AG09309 (cell line): ENCODE measurements at places on chromosomes 5 and 9.

DNA sequence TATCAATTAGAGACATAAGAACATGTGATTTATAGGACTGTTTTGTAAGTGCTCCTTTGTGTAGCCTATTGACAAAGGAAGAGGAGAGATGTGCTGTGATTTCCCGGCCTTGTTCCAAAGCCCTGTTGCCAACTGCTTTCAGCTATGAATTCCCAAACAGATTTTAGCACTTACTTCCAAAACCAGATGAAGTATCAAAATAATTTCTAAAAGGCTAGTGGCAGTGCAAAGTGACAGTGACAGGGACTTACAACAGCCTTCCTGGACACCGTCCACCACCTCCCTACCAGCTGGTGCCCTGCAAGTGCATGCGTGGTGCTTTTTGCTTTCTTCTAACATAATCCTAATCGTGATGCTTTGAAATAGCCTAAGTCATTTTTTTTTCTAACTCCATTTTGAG is 254.1 kb upstream of the ACTBL2 start:
- no peak for DNase-seq

- DNase-seq = no peak
These were observed 9.9 kb downstream of the FSD1L start for GRCh38 chr9:105457560-105458294.

GRCh38 chr5:157575381-157576020 is at the start of gene ADAM19:
ADAM19 (minus strand) TSS chr5:157575775; CDS start chr5:157575696, 79 bp downstream.
- DNase-seq = no peak

DNA sequence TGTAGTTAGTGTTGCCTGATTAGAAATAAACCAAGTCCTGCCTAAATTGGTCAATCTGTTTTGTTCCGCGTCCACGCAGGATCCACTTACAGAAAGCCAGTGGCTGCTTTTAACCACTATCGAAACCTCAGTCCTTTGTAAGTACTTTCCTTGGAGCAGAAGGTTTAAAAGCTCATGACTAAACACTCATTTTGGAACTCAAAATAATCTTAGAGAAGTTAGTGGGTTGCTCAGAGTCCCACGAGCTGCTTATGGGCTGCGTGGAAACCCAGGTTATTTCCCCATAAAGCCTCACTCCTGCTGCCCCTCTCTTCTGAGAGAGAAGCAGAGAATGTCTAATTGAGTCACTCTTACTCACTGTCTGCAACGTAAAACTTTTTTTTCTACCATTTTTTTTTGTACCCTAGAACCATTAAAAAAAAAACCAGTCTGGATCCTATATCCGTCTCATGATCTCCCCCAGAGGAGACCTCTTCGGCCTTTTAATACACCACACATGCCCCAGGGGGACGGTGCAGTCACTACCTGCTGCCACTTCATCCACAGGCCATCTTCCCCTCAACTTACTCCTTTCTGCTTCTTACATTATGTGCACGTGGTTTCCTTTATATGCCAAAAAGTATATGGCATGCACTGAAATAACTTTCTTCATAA is 7.6 kb downstream of the BASP1 start:
- DNase-seq = no peak

GRCh38 chr9:86860006-86860405 is 87.3 kb downstream of the GAS1 start:
- no peak for DNase-seq
